ENCODE measurements at places on chromosomes 11 and 22.

GRCh38 chr11:60910281-60910687 lies 3.7 kb upstream of the TMEM109 start:
- no peak for DNase-seq

DNA sequence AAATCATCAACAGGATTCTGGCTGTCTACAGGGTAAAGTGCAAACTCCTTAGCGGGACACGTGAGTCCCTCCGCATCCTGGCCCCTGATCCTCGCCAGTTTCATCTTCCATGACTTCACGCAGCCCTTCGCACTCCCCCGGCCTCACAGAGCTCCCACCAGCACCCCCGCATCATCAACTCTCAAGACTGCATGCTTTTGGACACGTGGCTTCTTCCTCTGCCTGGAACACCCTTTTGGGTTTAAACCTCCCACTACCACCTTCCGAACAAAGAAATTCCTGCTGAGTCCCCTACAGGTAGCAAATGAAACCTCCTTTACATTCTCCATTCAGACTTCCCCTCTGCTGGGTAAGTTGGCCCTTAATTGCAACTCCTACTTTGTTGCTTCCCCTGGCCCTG lies 12.6 kb upstream of the EIF3M start:
- DNase-seq, result no peak

GRCh38 chr11:64372802-64373597 lies 14.0 kb downstream of the RPS6KA4 start:
- peak; percentile 48 for DNase-seq

- DNase-seq, result no peak
These were observed 18.4 kb downstream of the LINC01488 start for GRCh38 chr11:69499918-69500284.

GRCh38 chr11:102560555-102561011 lies 30.0 kb upstream of the MMP7 start:
- peak; percentile 83 for DNase-seq

- peak; percentile 66 for DNase-seq
These were observed 862 bp downstream of the TPP1 start for GRCh38 chr11:6618117-6619003.

- no peak for DNase-seq
These were observed 24.0 kb upstream of the ROBO3 start for GRCh38 chr11:124841201-124841600.

DNA sequence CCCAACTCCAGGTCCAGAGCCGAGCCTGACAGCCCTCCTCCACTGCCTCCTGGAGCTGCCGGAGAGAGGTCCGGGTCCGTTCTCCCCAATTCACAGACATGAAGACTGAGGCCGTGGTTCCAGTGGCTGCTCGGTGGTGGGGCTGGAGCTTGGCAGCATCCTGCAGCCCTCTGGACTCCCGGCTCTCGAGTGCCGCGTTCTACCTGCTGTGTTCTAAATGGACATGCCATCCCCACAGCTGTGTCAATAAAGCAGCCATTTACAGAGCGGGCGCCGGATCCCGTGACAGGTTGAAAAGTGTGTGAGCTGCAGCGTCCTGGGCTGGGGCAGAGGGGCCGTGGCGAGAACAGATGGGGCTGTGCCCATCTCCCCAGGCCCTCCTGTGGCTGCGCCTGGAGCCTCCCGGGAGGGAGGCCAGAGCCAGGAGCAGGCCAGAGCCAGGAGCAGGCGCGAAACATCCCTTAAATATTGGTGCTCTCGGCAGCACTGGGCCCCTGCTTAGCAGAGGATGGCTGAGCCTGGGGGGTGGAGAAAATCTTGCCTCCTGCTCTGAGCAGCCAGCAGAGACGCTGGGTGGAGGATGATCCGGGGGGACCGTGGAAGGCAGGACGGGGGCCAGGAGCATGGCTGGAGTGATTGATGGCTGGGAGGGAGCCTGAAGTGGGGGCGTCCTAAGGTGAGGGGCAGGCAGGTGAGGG lies 46.2 kb downstream of the FLRT1 start:
- no peak for DNase-seq

- DNase-seq, result no peak
These were observed 401.0 kb downstream of the TBC1D22A start for GRCh38 chr22:47163481-47163855.

GRCh38 chr11:64539711-64540427 lies 51.2 kb upstream of the SLC22A12 start:
- no peak for DNase-seq

GRCh38 chr11:44452827-44453572 lies 112.5 kb upstream of the CD82 start:
- no peak for DNase-seq

GRCh38 chr22:49973018-49973961 lies 12.7 kb downstream of the PIM3 start:
- peak; percentile 23 for DNase-seq

GRCh38 chr11:113249491-113249763 lies 65.0 kb upstream of the TTC12 start:
- peak; percentile 20 for DNase-seq

GRCh38 chr11:96147186-96147585 lies 195.8 kb downstream of the MAML2 start:
- DNase-seq, result no peak

GRCh38 chr22:38461414-38462081 lies 6.3 kb upstream of the KDELR3 start:
- peak; percentile 80 for DNase-seq

- DNase-seq, result peak; percentile 21
These were observed 728.9 kb downstream of the OPCML start for GRCh38 chr11:132803436-132803835.

GRCh38 chr11:2579315-2580060 lies 120.3 kb downstream of the KCNQ1OT1 start:
- no peak for DNase-seq

GRCh38 chr11:99370549-99371216 lies 349.9 kb downstream of the CNTN5 start:
- peak; percentile 15 for DNase-seq
